ENCODE measurements at places on chromosomes 6 and 20.

GRCh38 chr6:166046226-166046625, 121.4 kb downstream of the TBXT start:
- no peak for DNase-seq

DNA sequence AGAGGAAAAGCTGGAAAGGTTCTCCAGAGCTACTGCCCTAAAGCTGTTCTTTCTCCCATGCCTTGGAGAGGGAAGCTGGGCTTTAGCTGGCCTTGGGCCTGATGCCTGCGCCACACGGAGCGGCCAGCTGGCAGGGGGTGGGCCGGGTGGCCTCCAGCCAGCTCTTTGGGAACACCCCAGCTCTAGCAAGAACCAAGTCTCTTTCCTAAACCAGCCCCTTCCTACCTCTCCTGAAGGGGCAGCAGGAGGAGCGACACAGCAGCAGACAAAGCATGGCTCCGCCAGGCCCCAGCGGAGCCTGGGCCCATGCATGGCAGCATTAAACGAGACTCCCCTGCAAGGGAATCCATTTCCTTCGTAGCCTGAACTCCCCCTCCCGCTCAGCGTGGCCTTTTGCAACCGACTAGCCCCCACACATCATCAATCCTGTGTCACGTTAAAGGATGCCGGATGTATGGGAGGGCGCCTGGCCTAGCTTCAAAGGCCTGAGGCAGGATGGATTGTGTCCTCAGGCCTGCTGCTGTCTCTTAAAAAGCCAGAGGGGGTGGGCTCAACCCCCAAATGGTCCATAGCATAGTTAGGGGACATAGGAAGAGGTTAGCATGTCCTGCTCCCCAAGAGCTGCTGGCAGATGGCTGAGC, 14.0 kb downstream of the MRPS18A start:
- no peak for DNase-seq

GRCh38 chr20:54079652-54080051, 9.3 kb upstream of the BCAS1 start:
- no peak for DNase-seq

GRCh38 chr6:42819803-42820511, 38.1 kb downstream of the BICRAL start:
- no peak for DNase-seq

Data from hematopoietic multipotent progenitor cell (in vitro differentiated cells).